AG20443 (cell line): ENCODE measurements at places on chromosomes 3 and 15.

GRCh38 chr3:124995460-124995994 is 60.3 kb downstream of the HEG1 start:
- DNase-seq = peak; percentile 54

- no peak for DNase-seq
Measured at GRCh38 chr3:70273492-70273891, 38.9 kb downstream of the MDFIC2 start.

GRCh38 chr3:99483841-99484240 is 154.6 kb upstream of the COL8A1 start:
- DNase-seq = no peak

- no peak for DNase-seq
Measured at GRCh38 chr15:88647351-88648105, 8.7 kb downstream of the ISG20 start.

GRCh38 chr3:40120806-40121205 is 188.7 kb upstream of the EIF1B start:
- peak; percentile 73 for DNase-seq

GRCh38 chr3:33855884-33856546 is 57.6 kb downstream of the PDCD6IP start:
- no peak for DNase-seq

DNA sequence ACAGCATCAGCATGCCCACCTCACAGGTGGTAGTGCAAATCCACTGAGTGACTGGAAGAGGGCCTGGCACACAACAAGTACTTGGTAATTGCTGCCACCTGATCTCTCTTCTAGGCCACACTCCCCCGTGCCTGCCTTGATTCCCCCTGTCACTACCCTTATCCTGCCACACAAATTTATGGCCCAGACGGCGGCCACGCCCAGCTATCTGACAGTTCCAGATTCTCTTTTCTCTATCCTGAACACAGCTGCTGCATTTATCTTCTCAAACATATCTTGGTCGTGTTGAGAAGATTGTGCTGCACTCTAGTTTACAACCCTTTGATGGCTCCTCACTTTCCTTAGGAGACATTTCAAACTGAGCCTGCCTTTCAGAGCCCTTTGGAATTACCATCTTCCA is 585.2 kb downstream of the NTRK3 start:
- DNase-seq = no peak

- DNase-seq = no peak
Measured at GRCh38 chr3:79543218-79543982, 224.4 kb downstream of the ROBO1 start.

DNA sequence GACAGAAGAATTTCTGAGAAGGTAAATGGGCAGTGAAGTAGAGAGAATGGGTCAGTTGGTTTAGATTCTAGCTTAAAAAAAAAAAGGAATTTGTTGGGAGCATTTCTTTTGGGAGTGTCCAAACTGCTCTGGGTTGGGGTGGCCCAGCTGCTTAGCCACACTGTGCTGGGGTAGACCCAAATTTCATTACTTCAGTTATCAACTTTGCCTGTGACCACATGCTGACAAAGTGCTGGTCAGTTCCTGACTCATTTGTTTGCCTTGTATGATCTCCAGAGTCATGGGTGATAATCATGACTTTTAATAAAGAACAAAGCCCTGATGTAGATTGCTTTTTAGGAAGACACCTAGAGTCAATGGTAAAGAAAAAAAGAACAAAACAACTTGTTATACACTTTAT is 121.5 kb upstream of the FGF7 start:
- DNase-seq = peak; percentile 63
